ENCODE measurements at places on chromosomes 13 and 19.
A peak's percentile ranks its signal among the peaks of the same experiment; 100 is the strongest.

- no peak for DNase-seq
Observed at GRCh38 chr13:52869050-52869449, 20.6 kb upstream of the PCDH8 start.

GRCh38 chr19:51607920-51608562 lies 22.2 kb downstream of the SIGLEC5 start:
- DNase-seq: peak; percentile 28

GRCh38 chr19:1105008-1105872 lies 1.4 kb downstream of the GPX4 start:
- DNase-seq: peak; percentile 55

DNA sequence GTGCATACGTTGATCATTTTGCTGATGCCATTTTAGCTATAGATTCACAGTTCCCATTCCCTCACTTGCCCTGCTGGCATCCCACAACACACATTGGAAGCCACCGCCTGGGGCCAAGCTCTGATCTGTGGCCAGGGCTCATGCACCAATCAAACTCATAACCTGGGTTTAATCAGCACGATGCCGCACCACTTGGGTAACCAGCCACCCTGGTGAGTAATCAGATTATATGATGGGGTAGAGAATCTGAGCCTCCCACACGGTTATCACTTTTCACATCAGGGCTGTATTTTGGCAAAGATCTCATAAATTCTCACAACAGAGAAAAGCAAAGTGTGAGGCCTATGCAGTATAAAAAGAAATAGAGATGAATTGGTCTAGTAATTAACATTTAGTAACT lies 66.0 kb upstream of the TNFRSF19 start:
- DNase-seq: peak; percentile 53

- DNase-seq: peak; percentile 30
Observed at GRCh38 chr13:98129059-98129746, 13.7 kb upstream of the FARP1 start.

- no peak for DNase-seq
Observed at GRCh38 chr13:34153428-34154180, 335.7 kb downstream of the RFC3 start.

GRCh38 chr13:108350579-108350978 lies 81.1 kb downstream of the TNFSF13B start:
- DNase-seq: no peak
